RPMI7951 (cell line): ENCODE measurements at places on chromosomes 12 and 14. TPM values are rescaled to one million over a fixed set of nuclear protein-coding genes. Genes with fewer than 3 reads are reported as not detected.

STK38L gene
- total RNA-seq: 11.0 and 14.7 TPM in 2 replicates

C12orf76 gene
- 14.9 and 15.9 TPM in 2 replicates for total RNA-seq

KLHL33 gene
- not detected in 2 replicates for total RNA-seq

PGF gene
- total RNA-seq: 0.36 and 0.98 TPM in 2 replicates

PMCH gene
- not detected in 2 replicates for total RNA-seq

DNA sequence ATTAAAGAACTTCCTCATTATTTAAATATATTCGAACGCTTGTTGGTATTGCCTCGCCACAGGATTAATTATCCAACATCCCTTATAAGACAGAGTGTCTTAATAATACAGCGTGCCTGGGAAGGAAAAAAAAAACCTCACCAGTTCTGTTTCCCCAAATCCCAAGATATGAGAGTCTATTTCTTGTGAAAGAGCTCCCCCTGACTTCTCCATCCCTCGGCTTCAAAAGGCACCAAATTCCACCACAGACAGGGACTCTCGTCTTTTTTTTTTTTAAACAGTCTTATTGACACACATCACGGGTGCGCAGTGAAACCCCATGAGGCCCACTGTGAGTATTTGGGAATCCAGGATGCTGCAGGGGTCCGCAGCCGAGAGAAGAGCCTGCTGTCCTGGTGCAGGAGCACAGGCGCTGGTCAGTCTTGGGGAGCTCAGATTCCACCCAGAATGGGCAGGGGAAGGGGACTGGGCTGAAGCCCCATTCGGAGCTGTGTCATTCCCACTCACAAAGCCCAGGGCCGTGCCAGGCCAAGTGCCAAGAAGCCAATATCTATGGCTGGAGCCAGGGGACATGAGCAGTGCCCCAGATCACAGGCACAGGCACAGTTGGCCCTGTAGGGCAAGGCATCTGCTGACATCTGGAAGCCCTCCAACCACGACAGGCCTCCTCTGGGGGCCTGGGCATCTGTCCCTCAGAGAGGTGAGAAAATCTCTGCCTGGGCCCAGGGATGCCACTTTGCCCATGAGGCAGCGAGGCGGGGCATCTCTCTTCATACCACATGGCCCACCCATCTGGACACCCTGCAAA lies 71.9 kb downstream of the BCL11B start:
- DNase-seq: no peak

- peak; percentile 1 for DNase-seq
Observed at GRCh38 chr12:102642199-102642598, 161.8 kb upstream of the IGF1 start.

DNA sequence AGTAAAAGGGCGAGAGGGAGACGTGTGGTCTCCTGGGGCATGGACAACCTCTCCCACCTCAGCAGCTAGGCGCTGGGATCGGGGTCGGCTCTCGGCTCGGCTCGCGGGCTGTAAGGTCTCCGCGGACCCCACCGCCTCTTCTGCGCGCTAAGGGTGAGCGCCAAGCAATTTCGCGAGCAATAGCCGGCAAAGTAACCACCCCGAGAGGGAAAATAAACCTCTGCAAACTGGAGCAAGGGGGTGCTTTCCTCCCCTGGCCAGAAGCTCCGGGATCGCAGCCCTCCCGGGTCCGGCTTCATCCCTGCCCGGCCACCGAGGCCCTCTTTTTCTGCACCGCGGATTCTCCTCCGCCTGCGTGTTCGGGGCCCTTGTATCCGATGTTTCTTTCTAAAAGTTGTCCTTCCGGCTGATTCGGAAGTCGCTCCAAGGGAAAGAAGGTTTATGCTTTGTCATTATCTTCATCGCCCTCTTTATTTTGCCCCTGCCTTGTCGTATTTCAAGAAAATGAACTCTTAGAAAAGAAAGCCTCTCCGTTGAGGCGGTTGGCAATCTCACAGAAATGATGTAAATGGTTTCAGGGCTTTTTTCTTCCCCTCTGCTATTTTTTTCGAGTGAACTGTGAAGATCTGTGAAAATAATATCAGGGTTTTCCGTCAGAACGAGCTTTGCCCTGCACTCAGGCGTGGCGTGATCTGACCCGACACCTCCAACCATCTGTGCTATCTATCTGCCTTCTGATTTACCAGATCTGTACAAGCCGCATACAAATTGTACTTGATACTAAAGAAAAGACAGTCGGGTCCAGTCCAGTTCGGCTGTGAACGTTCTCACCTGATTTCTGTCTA lies 1.7 kb upstream of the SIX6 start:
- DNase-seq: no peak

DNA sequence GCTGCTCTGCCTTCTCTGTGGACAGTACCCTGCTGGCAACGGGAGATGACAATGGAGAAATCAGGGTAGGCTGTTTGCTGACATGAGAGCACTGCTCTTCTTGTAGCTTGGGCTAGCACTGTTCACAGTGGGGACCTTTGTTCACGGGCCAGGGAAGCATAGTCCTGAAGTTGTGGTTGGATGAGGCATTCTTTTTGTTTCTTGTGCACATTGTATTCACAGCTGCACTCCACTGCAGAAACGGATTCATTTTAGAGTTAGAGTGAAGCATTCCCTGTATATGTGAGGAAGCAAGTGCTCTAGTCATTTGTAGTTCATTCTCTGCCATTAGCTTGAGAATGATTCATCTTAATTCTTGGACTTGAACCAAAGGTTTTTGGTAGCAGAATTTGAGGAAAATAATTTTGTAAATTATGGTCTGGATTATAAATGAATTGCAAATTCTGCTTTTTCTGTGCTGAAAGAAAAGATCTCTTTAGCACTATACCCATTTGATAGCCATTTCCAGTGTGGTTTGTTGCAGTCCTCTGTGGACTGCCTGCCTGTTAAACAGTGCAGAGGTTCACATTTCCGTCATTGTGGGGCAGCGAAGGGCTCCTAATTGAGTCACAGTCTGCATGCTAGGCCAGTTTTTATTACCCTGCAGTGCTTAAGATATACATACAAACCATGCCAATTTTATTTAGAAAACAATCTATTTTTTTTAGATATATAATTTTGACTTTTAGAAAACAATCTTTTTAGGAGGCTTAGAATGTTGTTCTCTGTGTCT lies 80.6 kb downstream of the APAF1 start:
- DNase-seq: peak; percentile 53

GRCh38 chr12:98509063-98509462 lies 6.3 kb upstream of the TMPO start:
- no peak for DNase-seq

- no peak for DNase-seq
Observed at GRCh38 chr12:109065853-109066193, 13.4 kb downstream of the USP30 start.

GRCh38 chr12:54475537-54475936 lies 2.1 kb upstream of the GTSF1 start:
- peak; percentile 13 for DNase-seq

DNA sequence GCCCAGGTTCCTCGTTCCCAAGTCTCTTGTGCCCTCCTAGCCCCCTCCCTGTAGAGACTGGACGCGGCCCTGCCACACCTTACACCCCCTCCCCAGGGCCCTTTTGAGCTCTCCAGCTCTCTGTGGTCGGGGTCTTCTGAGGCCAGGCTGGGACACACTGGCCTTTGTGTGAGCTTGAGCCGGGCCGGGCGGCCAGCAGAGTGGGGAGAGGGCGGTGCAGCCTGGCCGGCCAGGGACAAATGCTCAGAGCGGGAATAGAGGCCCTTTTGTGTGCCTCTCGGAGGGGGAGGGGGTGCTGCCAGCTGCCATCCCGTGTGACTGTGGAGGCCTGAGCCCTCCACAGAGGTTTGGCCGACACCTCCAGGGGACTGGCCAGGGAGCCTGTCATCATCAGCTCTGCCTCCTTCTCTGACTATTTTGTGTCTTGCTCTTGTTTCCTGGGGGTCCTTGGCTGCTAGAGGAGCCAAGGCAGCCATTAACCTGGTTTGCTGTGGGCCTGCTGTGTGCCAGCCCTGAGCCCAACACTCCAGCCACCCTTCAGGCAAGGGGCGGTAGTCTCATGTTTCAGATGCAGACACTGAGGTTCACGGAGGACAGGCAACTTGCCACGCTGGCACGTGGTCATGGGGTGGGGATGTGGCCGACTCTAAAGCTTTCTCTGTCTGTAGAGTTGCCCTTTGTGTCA lies 13.6 kb downstream of the FAM222A start:
- no peak for DNase-seq

GRCh38 chr12:115960868-115961802 lies 316.4 kb downstream of the MED13L start:
- no peak for DNase-seq

GRCh38 chr14:22471545-22472121 lies 117.4 kb downstream of the DAD1 start:
- peak; percentile 74 for DNase-seq

DNA sequence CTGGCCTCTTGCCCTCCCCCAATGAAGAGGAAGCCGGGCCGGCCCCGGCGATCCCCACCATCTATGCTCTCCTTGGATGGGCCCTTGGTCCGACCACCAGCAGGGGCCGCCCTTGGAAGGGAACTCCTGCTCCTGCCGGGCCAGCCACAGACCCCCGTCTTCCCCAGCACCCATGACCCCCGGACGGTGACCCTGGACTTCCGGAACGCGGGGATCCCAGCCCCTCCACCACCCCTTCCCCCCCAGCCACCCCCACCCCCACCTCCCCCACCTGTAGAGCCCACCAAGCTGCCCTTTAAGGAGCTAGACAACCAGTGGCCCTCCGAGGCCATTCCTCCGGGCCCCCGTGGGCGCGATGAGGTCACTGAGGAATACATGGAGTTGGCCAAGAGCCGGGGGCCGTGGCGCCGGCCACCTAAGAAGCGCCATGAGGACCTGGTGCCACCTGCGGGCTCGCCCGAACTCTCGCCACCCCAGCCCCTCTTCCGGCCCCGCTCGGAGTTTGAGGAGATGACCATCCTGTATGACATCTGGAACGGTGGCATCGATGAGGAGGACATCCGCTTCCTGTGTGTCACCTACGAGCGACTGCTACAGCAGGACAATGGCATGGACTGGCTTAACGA lies 19.4 kb downstream of the SETD1B start:
- DNase-seq: no peak

GRCh38 chr12:39620659-39621658 lies 1.4 kb upstream of the ABCD2 start:
- peak; percentile 2 for DNase-seq

DNA sequence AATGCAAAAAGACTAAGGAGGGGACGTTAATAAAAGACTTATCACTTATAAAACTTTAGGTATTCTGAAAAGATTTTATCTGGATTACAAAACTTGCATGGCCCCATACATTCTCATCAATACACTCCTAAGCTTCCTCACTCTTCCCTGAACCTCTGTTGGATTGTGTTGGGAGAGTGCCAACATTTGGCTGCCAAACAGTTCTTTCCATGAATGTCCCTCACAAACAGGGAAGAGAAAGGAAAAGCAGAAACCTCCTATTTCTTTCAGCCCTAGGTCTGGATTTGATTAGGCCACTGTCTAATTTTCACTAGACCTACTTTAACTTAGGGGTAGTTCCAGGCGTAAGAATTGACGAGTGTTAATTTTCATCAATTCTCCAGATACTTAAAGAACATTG lies 11.7 kb downstream of the PTHLH start:
- no peak for DNase-seq

DNA sequence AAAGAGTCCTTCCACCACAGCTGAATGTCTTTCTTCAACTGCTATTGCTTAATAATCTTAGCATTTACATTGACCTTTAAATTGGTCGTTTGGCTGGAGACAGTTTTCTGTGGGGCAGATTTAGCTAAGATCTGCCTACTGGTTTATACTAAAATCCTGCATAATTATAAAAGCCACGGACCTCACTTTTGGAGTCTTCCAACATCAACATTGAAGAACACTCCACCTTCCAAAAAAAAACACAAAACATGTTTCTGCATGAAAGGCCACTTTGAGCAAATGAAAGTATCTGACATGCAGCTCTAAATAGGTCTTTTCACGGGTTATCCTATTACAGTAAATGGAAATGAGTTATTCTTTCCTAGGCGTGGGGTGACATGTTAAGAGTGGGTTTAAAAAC lies 57.0 kb upstream of the KRR1 start:
- no peak for DNase-seq
